ENCODE measurements at places on chromosomes 6 and 20. TPM values are rescaled to one million over a fixed set of nuclear protein-coding genes. Genes with fewer than 3 reads are reported as not detected.

- no peaks in the 10 kb centered on the region for H3K27me3 ChIP-seq
- H3K36me3 ChIP-seq: no peaks in the 10 kb centered on the region
- H3K4me1 ChIP-seq: no peaks in the 10 kb centered on the region
- H3K27ac ChIP-seq: no peak overlapping the region
- DNase-seq: no peak
- H3K4me3 ChIP-seq: no peak overlapping the region
These were observed 32.6 kb upstream of the TULP4 start for GRCh38 chr6:158279615-158280014.

Gene HFE
- total RNA-seq: 22.7 TPM

DNA sequence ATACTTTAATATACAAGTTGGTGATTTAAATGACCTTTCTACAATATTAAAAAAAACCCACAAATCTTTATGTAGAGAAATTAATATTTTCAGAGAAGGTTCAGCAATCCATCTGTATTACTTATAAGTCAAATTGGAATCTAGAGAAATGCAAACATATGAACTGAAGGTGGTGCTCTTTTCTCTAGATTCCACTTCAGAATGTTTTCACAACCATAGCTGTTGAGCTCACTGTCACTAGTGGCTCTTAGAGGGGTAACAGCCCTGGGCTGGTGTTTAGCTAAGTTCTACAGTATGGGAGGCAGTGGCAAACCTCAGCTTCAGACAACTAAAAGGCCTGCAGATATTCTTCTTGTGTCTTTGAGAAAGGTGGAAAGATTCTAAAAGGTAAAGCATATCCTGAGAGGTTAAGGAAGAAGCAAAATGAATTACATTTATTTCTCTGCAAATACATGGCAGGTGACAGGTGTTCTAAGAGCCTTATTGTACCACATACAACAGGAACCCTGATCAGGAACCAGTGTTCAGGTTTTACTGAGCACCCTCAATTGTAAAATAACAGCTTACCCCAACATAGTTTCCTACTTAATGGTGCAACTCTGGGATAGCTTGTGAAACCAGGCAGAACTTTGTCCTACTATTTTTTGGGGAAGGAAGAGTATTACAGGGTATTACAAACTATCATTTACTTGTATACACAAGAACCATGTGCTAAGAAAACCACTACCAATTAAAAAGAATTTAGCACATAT, 56.6 kb upstream of the SAMHD1 start:
- H3K36me3 ChIP-seq: no peaks in the 10 kb centered on the region
- no peaks in the 10 kb centered on the region for H3K27me3 ChIP-seq
- H3K4me3 ChIP-seq: no peak overlapping the region
- peak overlapping the region; percentile 53 for H3K27ac ChIP-seq
- H3K4me1 ChIP-seq: no peaks in the 10 kb centered on the region

- no peaks in the 10 kb centered on the region for H3K27me3 ChIP-seq
- H3K36me3 ChIP-seq: no peaks in the 10 kb centered on the region
- no peak overlapping the region for H3K4me3 ChIP-seq
- DNase-seq: no peak
- H3K27ac ChIP-seq: no peak overlapping the region
These were observed 13.8 kb upstream of the ANKEF1 start for GRCh38 chr20:10020937-10021336.

GRCh38 chr6:151209071-151209831, 30.5 kb upstream of the AKAP12 start:
- no peak overlapping the region for H3K27ac ChIP-seq
- no peak overlapping the region for H3K4me3 ChIP-seq
- no peak for DNase-seq
- H3K27me3 ChIP-seq: no peaks in the 10 kb centered on the region
- H3K4me1 ChIP-seq: peaks cover 10% of the 10 kb centered on the region

DNA sequence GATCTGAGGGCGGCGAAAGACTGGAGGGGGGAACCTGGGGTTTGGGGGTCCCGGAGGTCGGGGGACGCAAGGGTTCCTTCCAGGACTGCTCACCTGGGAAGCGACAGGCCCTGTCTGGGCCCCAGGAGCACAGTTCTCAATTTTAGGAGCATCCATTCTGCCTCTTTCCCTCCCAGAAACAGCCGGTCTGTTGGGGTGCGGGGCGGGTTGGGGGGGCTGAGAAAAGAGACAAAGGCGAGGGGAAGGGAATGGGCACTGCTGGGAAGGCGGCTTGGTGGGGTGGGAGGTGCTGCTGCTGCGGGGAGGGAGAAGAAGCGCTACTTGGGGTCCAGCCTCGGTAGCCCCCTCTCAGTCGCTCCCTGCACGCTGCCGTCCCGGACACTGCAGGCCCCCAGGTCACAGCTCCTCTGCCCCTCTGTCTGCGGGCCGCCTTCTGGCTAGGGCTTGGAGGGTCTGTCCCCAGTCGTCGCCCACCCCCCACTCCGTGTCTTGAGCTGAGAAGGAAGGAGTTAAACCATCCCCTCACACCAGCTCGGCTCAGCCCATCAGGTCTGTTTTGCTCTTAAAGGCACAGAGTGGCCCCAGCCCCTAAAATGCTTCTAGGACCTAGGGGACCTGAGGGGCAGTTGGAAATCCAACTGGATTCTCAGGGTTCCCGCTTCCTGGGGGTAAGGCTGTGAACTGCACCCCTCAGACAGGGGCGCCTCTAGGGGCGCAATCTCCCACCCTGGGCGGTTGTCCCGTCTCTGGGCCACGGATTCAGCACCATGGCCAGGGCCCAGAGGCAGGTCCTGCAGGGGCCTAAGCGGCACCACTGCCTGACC, 690 bp downstream of the GDAP1L1 start:
- peaks cover 9% of the 10 kb centered on the region for H3K4me1 ChIP-seq
- H3K4me3 ChIP-seq: peak overlapping the region; percentile 45
- H3K36me3 ChIP-seq: no peaks in the 10 kb centered on the region
- no peaks in the 10 kb centered on the region for H3K27me3 ChIP-seq

Gene CDSN
- total RNA-seq: not detected

- H3K27me3 ChIP-seq: no peaks in the 10 kb centered on the region
- DNase-seq: no peak
- no peaks in the 10 kb centered on the region for H3K4me1 ChIP-seq
- H3K4me3 ChIP-seq: no peak overlapping the region
- H3K27ac ChIP-seq: no peak overlapping the region
These were observed 36.4 kb upstream of the GCLC start for GRCh38 chr6:53581173-53581773.

GRCh38 chr6:154345811-154346210, 10.8 kb downstream of the IPCEF1 start:
- H3K4me3 ChIP-seq: no peak overlapping the region
- no peak for DNase-seq
- H3K36me3 ChIP-seq: no peaks in the 10 kb centered on the region
- no peaks in the 10 kb centered on the region for H3K27me3 ChIP-seq
- H3K27ac ChIP-seq: no peak overlapping the region

Gene RHAG
- 0.78 TPM for total RNA-seq

Gene C6orf52
- total RNA-seq: not detected

- no peaks in the 10 kb centered on the region for H3K27me3 ChIP-seq
- no peak overlapping the region for H3K4me3 ChIP-seq
- H3K4me1 ChIP-seq: no peaks in the 10 kb centered on the region
- H3K36me3 ChIP-seq: no peaks in the 10 kb centered on the region
- DNase-seq: no peak
These were observed 41.8 kb upstream of the LAMA4 start for GRCh38 chr6:112296122-112296521.

DNA sequence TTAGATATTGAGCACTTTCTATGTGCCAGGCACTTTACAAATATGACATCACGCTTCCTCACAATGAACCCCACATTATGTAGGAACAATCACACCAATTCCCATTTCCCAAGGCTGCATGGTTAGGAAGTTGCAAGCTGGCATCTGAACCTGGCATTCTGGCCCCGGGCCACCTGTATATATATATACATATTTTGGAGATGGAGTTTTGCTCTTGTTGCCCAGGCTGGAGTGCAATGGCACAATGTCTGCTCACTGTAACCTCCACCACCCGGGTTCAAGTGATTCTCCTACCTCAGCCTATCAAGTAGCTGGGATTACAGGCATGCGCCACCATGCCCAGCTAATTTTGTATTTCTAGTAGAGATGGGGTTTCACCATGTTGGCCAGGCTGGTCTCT, 30.4 kb downstream of the SRC start:
- no peak overlapping the region for H3K27ac ChIP-seq
- H3K4me1 ChIP-seq: peaks cover 10% of the 10 kb centered on the region
- no peaks in the 10 kb centered on the region for H3K27me3 ChIP-seq
- DNase-seq: no peak
- no peaks in the 10 kb centered on the region for H3K36me3 ChIP-seq

Gene HEY2
- 1.0 TPM for total RNA-seq

Gene PDE7B
- 5.9 TPM for total RNA-seq

- H3K4me3 ChIP-seq: no peak overlapping the region
- H3K27me3 ChIP-seq: no peaks in the 10 kb centered on the region
- H3K36me3 ChIP-seq: no peaks in the 10 kb centered on the region
- H3K27ac ChIP-seq: no peak overlapping the region
- H3K4me1 ChIP-seq: no peaks in the 10 kb centered on the region
These were observed 46.1 kb upstream of the CCN6 start for GRCh38 chr6:112007805-112008204.

Gene CAP2
- 13.4 TPM for total RNA-seq

Gene FNDC1
- 2.2 TPM for total RNA-seq

- no peak for DNase-seq
- no peaks in the 10 kb centered on the region for H3K27me3 ChIP-seq
- no peaks in the 10 kb centered on the region for H3K4me1 ChIP-seq
- H3K4me3 ChIP-seq: no peak overlapping the region
- H3K36me3 ChIP-seq: no peaks in the 10 kb centered on the region
These were observed 250.0 kb downstream of the SLC24A3 start for GRCh38 chr20:19462491-19462890.

DNA sequence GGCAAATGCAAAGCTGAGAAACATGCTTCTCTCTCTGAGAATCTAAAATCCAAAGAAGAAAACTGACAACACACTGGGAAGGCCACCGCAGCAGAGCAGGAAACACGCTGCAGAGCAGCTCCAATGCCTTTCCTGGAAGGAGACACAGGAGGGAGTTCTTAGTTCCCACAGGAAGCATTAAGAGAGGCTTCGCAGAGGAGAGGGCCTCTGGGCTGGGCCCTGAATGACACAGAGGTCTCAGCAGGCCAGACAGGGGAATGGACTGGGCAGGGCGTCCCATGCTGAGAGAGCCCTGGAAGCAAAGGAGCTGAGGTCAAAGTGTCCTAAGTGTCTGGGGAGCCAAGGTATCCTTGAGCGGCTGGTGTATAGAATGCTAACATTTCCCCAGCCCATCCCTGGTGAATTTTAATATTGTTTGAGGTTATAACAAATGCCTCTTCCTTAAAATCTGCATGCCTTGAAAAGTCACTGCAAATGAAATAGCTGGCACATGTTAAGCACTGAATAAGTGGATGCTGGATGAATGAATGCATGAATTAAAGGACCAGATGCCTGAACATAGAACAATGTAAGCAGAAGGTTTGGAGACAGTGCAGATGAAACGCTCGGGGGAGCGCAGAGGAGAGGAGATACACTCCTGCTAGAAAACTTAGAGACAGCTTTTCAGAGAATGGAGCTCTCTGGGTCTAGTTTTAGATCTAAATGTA, 110.0 kb upstream of the SYNDIG1 start:
- H3K4me1 ChIP-seq: no peaks in the 10 kb centered on the region
- no peaks in the 10 kb centered on the region for H3K27me3 ChIP-seq
- H3K36me3 ChIP-seq: no peaks in the 10 kb centered on the region
- no peak overlapping the region for H3K27ac ChIP-seq

GRCh38 chr6:3520281-3521230, 63.7 kb upstream of the SLC22A23 start:
- no peaks in the 10 kb centered on the region for H3K4me1 ChIP-seq
- no peak overlapping the region for H3K27ac ChIP-seq

Gene SGK2
- 4.6 TPM for total RNA-seq

Gene FOXP4
- total RNA-seq: 6.8 TPM

Gene ELOVL2
- total RNA-seq: 1.0 TPM

- H3K27me3 ChIP-seq: no peaks in the 10 kb centered on the region
- peaks cover 4% of the 10 kb centered on the region for H3K4me1 ChIP-seq
- peak within 1 kb of the TSS; percentile 51 for H3K4me3 ChIP-seq
- peak within 1 kb of the TSS; percentile 82 for H3K27ac ChIP-seq
- DNase-seq: peak; percentile 92
These were observed at the start of gene EPB41L2 for GRCh38 chr6:131063028-131063763. Gene EPB41L2 (minus strand): TSS chr6:131063245. CDS start chr6:130956485, 106,760 bp downstream.

Gene EYA2
- total RNA-seq: 1.6 TPM

Gene SYCP2
- 1.8 TPM for total RNA-seq

Gene C2
- total RNA-seq: 4.6 TPM

Gene TFAP2D
- not detected for total RNA-seq

DNA sequence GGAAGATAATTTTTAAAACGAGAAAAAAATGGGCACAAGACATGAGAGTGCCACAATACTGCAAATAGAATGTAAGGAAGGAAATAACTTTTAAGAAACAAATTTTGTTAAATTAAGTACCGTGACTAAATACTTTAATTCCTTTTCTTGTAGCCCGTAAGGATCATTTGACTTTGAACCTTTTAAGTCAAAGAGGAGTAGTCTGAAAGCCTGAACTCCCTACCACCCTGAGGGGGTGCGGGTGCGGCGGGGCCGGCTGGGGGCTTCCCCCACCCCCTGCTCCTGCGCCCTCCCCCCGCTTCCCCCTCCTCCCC, 231 bp upstream of the PHACTR2 start:
- peaks cover 3% of the 10 kb centered on the region for H3K4me1 ChIP-seq
- H3K27me3 ChIP-seq: no peaks in the 10 kb centered on the region
- peak overlapping the region; percentile 84 for H3K4me3 ChIP-seq

DNA sequence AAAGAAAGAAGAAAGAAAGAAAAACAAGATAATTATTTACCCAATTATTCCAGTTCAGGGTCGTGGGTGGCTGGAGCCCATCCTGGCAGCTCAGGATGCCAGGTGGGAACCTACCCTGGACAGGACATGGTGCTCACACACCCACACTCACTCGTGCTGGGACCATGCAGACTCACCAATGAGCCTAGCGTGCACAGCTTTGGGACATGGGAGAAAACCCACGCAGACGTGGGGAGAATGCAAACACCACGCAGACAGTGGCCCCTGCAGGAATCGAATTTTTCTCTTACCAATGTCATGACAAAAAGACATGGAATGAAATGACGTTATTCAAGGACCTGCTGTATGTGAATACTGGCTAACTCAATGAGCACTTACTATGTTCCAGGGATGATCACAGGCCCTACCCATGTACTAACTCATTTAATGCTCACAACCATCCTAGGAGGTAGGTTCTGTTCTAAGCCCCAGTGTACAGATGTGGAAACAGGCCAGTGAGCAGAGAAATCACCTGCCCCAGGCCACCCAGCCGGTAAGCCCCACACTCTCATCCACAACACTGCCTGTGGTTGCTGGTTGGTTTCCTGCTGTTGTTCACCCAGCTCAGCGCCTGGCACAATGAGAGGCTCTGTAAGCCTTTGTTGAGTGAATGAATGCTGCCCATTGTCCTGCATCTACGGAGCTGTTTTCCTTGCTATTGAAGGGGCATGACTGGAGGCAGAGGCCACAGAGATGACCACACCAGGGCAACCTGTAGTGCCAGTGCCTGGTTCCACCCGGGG, 6.8 kb upstream of the PI16 start:
- H3K27me3 ChIP-seq: no peaks in the 10 kb centered on the region
- H3K4me1 ChIP-seq: no peaks in the 10 kb centered on the region
- H3K36me3 ChIP-seq: no peaks in the 10 kb centered on the region
- no peak overlapping the region for H3K4me3 ChIP-seq
- no peak overlapping the region for H3K27ac ChIP-seq
- peak; percentile 6 for DNase-seq

Gene PTK6
- 0.39 TPM for total RNA-seq

GRCh38 chr20:32879538-32879937, 20.8 kb downstream of the EFCAB8 start:
- H3K27me3 ChIP-seq: no peaks in the 10 kb centered on the region
- H3K27ac ChIP-seq: no peak overlapping the region
- no peaks in the 10 kb centered on the region for H3K4me1 ChIP-seq
- no peak for DNase-seq

Gene GSTA2
- total RNA-seq: 2.4 TPM
